Activated naive CD8-positive, alpha-beta T cell treated with anti-CD3 and anti-CD28 coated beads, Interleukin-2, amount 50 U/mL, for 16 hours (primary cell): ENCODE measurements at places on chromosomes 11 and 22.

GRCh38 chr11:83039566-83039965 lies 32.1 kb downstream of the RAB30 start:
- no peak for DNase-seq

- DNase-seq: no peak
Observed at GRCh38 chr11:8206251-8207079, 37.6 kb upstream of the RIC3 start.

DNA sequence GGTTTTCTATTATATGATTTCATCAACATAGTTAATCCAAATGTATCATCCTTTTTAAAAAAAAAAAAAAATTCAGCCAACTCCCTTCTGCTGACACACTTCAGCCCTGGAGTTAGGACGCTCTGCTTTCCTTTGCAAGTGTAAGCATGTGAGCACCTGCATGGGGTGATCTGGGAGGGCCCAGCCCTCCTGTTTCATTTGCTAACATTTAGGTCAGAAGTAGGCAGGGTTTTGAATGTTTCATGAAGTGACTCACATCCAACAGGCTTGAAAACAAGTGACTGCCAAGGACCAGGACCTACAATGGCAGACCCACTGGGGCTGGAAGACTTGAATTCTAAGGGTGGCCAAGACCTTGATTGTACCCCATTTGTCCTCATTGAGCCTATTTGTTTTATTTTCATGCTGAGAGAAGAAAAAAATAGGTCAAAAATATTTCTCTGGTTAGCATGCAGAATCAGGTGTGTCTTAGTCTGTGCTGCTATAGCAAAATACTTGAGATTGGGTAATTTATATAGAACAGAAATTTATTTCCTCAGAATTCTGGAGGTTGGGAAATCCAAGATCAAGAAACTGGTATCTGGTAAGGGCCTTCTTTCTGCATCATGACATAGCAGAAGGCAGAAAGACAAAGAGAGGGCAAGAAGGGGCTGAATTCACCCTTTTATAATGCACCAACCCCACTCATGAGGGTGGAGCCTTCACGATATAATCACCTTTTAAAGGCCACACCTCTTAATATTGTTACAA lies 137.6 kb downstream of the CD44 start:
- no peak for DNase-seq

- DNase-seq: no peak
Observed at GRCh38 chr11:569158-569885, 6.9 kb upstream of the PHRF1 start.
